Heart left ventricle (tissue), 16 donors: ENCODE measurements at places on chromosomes 1 and 21. TPM values are rescaled to one million over a fixed set of nuclear protein-coding genes. Genes with fewer than 3 reads are reported as not detected.

- peaks cover 11% of the 10 kb centered on the region for H3K4me1 ChIP-seq
- H3K27ac ChIP-seq = no peak overlapping the region
- H3K27me3 ChIP-seq = peaks cover 22% of the 10 kb centered on the region
- no peaks in the 10 kb centered on the region for H3K36me3 ChIP-seq
- peak; percentile 47 for DNase-seq
These were observed 29.0 kb upstream of the PPM1J start for GRCh38 chr1:112744009-112744578.

Gene NSL1
- total RNA-seq = 24.9 TPM

Gene APH1A
- 52.2 TPM for total RNA-seq

DNA sequence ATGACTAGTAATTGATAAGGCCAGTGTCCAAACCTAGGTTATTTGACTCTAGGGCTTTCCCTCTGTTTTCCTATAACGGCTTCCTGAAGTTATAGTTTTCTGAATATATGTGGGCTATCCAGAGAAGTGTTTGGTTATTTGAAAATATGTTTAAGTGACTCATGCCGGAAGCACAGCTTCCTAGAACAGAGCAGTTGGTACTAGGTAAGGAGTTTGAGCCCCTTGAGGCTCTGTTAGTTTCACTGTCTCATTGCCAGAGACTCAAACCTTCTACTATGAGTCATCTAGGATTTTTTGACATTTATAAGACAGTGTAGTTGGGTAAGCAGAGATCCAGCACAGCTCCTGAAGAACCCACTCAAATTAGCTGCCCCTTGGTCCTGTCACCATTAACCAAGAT, 27.1 kb upstream of the LEPR start:
- no peak for DNase-seq
- no peaks in the 10 kb centered on the region for H3K27me3 ChIP-seq
- H3K4me1 ChIP-seq = no peaks in the 10 kb centered on the region
- no peak overlapping the region for H3K27ac ChIP-seq

DNA sequence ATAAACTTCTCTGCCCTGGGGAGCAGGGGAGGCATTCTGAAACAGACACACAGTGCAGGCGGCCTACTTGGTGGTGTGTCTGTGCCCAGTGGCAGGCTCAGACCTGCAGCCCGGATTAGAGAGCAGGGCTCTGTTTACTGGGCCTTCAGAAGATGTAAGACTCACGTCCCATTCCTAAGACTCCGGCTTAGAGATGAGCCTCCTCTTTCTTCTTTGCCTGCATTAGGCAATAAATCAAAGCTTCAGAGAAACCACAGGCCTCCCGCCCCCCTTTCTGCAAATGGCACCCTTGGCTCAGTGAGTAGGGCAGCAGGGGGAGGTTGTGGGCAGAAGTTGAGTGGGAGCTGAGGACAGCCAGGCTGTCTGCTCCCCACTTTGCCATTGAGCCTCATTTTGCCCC, 35.8 kb downstream of the LGR6 start:
- no peak overlapping the region for H3K4me3 ChIP-seq
- no peaks in the 10 kb centered on the region for H3K27me3 ChIP-seq
- no peak for DNase-seq
- no peak overlapping the region for H3K27ac ChIP-seq
- H3K36me3 ChIP-seq = no peaks in the 10 kb centered on the region

DNA sequence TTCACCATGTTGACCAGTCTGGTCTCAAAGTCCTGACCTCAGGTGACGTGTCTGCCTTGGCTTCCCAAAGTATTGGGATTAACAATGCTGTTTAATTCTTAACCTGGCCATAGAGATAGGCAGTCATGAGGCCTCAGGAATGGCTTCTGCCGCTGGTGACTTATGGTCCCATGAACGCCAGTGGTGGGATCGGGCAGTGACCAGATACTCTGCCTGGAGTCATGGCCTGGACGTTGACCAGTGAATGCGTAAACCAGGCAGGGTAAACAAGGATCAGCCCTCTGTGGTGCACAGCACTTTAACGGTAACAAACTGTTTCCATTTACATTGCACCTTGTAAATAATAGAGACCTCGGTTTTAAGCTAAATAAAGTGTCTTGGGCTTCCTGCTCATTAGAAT, 23.0 kb downstream of the MTARC1 start:
- H3K4me1 ChIP-seq = peaks cover 10% of the 10 kb centered on the region
- no peak overlapping the region for H3K27ac ChIP-seq
- H3K4me3 ChIP-seq = no peak overlapping the region
- no peaks in the 10 kb centered on the region for H3K36me3 ChIP-seq
